ENCODE measurements at places on chromosomes 7 and 10.

DNA sequence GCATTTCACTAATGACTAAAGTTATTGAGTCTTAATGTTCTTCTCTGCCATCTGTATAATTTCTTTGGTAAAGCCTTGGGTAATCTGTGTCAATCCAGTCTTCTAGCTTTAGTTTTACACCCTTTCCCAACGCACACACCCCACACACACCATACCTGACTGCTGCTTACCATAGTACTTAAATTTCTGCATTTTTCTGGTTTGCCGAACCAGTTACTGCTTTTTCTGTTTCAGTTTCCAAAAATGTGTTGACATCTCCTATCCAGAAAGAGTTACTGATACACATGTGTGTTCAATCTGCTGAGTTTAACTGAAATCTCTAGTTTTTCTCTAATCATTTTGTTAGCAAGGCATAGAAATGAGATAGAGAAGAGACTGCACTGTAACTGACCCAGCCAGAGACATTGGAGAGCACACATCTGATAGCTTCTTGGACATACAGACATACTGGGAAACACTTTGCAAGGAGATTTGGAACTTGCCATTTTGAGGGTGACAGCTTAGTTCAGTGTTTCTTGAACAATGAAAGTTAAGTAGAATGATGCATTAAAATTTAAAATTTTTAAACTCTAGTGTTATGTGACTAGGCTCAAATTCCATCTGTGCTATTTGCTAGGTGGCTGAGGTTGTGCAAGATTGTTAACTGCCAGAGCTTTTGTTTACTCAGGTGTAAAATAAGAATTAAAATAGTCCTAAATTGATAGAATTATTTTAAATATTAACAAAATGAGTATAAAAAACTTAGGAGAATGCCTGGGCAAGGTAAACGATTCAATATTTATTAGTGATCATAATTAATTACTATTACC, 807.6 kb downstream of the DNAJB9 start:
- DNase-seq, result no peak

- DNase-seq, result no peak
Observed at GRCh38 chr7:19999681-20000080, 217.5 kb downstream of the MACC1 start.

DNA sequence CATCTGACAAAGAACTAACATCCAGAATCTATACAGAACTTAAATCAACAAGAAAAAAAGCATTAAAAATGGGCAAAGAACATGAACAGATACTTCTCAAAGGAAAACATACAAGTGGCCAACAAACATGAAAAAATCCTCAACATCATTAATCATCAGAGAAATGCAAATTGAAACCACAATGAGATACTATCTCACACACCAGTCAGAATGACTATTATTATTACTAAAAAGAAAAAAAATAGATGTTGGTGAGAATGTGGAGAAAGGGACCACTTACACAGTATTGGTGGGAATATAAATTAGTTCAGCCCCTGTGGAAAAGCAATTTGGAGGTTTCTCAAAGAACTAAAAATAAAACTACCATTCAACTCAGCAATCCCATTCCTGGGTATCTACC, 89.1 kb upstream of the ADO start:
- DNase-seq, result no peak

GRCh38 chr10:32893434-32893833, 64.6 kb downstream of the ITGB1 start:
- DNase-seq, result no peak

GRCh38 chr7:36343548-36343947, 46.1 kb upstream of the ANLN start:
- no peak for DNase-seq

- no peak for DNase-seq
Observed at GRCh38 chr7:909358-910329, 33.3 kb downstream of the GET4 start.

DNA sequence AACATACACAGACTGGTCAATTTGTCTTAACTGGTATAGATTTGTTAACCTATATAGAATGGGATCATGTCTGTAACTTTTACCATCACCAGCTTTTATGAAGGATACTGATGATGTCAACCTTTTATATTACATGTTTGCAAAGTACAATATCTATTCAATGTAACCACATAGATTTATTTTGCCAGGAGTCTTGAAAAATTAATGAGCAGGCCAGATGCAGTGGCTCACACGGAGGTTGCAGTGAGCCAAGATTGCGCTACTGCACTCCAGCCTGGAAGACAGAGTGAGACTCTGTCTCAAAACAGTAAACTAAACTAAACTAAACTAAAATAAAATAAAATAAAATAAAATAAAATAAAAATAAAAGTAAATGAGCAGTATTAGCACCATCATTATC, 30.0 kb upstream of the PARD3 start:
- DNase-seq, result no peak

DNA sequence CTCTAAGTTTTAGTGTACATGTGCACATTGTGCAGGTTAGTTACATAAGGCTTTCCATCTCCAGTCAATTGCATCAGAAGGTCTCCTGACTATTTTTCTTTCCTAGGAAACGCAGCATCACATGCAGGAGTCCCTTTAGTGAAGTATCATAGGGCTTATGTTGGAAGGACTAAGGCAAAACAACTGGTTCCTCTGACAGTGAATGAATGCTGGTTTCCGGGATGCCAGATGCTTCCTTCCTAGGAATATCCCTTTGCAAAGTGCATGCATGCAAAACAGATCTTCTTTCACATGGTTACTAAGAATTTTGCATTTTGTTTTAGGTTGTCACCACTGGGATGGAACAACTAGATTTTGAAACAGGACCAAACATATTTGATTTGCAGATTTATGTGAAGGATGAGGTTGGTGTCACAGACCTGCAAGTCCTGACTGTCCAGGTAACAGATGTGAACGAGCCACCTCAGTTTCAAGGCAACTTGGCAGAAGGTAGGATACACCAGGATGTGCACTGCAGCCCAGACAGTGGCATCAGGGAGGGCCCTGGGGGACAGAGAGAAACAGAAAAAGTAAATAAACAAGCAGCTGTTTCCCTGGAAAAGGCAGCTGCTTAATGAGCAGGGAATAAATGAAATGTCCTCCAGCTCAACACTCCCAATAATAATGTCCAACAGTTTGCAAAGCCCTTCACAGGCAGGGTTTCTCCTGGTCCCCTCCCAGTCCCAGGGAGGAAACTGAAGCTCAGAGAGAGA, 17.8 kb downstream of the CDHR3 start:
- no peak for DNase-seq

DNA sequence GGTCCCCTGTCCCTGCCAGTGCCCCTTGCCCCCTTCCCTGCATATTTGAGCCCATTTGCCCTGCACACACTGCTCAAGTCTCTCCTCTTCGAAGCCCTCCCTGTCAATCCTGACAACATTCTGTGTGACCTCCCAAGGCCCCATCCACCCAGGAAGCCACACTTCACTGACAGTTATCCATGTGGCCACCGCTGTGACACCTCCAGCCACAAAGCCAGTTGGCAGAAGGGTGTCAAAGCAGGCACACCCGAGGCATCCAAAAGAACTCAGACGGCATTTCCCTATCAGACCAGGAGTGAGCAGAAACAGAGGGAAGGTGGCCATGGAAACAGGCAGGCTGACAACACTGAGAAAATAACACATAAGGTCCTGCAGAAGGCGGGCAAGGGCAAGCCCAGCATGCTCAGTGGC, 4.6 kb downstream of the POLM start:
- no peak for DNase-seq

GRCh38 chr10:30839652-30840051, 192.0 kb downstream of the ZNF438 start:
- no peak for DNase-seq
